ENCODE measurements at places on chromosomes 7 and 10.
A peak's percentile ranks its signal among the peaks of the same experiment; 100 is the strongest.

DNA sequence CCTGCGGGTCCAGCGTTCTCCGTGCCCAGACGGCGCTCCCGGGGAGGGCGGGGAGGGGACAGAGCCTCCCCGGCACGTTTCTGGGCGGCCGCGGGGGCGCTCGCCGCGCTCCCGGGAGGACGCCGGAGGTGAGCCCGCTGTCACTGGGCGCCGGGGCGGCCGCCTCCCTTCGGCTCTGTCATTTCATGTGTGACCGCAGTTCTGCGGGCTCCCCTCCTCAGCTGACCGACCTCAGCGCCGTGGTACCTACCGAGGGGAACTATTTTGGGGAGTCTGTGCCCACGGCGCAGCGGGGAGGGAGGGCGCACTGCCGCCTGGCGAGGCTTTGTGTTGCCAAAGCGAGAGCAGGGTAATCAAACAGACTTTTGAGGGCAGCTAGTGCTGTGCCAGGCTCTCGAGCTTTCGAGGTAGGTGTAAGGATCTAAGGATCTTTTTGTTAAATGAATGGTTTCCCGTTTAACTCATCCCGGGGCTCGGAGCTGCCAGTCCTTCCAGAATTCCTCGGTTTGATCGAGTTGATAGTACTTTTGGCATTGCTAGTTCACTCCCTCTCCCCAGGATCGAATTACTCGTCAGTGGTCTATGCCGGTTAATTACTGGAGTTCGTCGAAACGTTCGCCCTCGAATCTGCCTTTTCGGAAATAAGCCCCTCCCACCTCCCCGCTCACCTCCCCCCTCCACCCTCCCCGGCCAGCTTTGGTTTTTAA, 1.9 kb downstream of the ARID5B start:
- peak; percentile 83 for DNase-seq

DNA sequence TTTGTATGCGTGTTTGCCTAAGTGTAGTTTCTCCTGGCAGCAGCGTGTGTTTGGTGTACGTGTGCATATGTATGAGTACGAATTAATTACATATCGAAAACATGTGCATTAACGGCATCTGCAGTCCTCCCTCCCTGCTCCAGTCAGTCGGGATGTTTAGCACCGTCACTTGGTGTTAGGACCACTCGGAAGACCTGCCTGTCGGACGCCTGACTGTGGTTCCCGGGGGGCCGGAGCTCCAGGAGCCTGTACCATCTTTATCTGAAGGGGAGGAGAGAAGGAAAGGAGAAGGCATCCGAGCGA, 1.1 kb upstream of the CNTNAP2 start:
- DNase-seq = no peak

DNA sequence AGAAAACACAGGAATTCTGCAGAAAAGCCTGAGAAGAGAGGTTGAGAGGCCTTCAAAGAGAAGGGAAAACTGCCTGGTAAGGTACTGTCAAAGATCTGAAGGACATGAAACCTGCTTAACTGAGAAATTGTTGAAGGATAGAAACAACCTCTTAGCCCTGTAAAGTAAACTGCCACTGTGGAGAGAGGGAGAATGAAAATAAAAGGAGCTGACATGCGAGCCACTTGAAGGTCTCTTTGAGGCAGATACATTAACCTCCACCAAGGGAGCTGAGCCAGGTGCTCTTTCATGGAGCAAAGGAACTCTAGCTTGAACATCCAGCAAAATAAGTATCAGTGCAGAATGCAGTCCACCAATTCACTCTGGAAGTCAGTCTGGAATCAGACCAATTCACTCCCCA, 108.8 kb upstream of the FEZF1 start:
- DNase-seq = no peak

DNA sequence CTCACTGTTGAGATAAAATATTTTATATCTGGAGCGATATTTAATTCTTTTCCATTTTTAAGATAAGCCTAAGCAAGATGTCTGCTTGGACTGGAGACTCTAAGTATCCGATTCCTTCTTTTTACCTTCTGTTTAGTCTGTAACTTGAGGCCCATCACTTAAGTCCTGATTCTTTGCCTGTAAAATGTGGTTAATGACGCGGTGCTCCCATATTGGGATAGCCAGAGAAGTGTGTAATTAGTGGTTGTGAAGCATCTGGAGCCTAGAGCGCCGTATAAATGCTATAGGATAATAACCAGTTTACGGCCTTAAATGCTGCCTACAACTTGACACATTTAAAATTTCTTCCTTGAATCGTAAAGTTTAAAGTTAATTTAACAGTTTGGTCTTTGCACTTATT, 132.9 kb downstream of the CHN2 start:
- no peak for DNase-seq

- DNase-seq = no peak
Measured at GRCh38 chr10:58465629-58466028, 47.0 kb upstream of the BICC1 start.

DNA sequence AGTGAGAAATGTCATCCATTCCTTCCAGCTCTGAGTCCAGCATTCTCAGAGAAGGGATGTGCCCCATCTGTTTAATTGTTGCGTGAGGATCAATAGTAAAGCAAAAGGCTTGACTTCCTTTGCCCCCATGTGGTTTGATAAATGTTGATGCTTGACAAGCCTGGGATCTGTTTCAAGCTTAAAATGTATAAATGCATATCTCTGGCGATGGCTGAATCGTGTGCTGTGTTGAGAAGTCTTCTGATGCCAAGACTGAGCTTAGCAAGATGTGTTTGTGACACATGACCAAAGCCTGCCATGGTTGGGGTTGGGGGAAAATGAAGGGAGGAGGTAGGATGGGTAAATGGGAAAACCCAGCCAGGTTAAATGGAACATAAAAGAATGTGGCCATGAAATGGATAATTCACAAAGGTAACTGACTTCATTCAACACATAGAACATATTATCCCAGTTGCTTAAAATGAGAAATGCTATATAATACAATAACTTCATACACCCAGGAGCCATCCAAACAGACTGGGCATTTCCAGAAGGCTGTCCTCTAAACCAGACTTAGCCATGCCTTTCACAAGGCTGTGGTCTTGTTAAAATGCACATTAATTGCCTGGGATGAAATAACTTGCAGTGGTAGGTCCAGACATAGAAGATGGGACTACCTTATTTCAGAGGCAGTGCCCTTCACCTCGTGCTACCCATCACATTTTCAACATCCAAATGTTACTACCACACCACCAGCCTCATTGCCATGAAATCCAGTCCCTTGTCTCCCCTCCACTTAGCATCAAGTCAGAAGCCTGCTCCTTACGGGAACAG, 147.3 kb upstream of the PDE1C start:
- DNase-seq = no peak

- DNase-seq = peak; percentile 68
Measured at GRCh38 chr7:93036807-93037206, 81.0 kb downstream of the SAMD9 start.

- no peak for DNase-seq
Measured at GRCh38 chr7:47216439-47216838, 365.5 kb downstream of the TNS3 start.

DNA sequence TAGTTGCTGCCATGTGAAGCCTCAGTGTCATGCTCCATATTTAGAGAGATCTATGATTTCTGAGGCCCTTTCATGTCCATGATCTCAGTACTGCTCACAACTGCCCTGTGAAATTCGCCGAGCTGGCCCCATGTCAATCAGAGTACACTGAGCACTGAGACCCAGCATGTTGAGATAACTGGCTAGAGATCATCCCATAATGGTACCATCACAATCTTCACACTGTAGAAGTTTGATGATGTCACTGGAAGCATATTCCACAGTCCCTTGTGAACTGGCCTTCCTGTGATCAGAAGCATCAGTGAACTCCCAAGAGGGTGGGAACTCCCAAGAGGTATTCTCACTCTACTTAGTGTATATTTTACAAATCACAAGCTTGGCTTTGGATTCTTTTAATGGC, 116.0 kb downstream of the EGFR start:
- DNase-seq = no peak

GRCh38 chr7:150379441-150380379, 580 bp downstream of the ZNF775 start:
- peak; percentile 54 for DNase-seq

- DNase-seq = no peak
Measured at GRCh38 chr10:126511917-126512479, 123.7 kb upstream of the ADAM12 start.

DNA sequence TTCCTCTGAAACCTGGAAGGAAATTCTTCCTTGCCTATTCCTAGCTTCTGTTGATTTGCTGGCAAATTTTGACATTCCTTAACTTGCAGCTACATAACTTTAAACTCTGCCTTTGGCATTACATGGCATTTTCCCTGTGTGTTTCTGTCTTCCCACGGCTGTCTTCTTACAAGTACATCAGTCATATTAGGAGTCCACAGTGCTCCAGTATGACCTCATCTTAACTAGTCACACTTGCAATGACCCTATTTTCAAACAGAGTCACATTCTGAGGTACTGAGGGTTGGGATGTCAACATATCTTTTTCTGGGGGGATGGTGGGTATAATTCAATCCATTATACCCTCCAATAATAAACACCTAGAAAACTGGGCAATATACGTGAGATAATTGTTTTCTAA, 37.4 kb upstream of the EPHB6 start:
- DNase-seq = no peak

DNA sequence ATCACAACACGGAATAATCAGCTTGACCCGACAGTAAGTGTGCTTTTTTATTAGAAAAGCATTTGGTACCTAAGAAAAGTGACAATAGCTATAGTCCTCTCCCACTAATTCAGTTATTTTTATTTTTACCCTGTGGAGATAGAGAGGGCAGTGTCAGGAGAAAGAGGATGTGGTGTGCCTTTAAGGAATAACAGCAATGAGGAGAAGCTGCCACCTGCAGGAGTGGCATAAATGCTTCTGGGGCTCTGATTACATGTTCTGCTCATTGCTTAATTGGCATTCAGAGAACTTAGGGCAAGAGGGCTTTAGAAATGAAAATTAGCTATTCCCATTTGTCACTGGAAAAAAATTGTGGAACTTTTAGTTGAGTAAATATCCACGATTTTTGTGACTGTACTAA, 60.1 kb downstream of the DENND11 start:
- no peak for DNase-seq

DNA sequence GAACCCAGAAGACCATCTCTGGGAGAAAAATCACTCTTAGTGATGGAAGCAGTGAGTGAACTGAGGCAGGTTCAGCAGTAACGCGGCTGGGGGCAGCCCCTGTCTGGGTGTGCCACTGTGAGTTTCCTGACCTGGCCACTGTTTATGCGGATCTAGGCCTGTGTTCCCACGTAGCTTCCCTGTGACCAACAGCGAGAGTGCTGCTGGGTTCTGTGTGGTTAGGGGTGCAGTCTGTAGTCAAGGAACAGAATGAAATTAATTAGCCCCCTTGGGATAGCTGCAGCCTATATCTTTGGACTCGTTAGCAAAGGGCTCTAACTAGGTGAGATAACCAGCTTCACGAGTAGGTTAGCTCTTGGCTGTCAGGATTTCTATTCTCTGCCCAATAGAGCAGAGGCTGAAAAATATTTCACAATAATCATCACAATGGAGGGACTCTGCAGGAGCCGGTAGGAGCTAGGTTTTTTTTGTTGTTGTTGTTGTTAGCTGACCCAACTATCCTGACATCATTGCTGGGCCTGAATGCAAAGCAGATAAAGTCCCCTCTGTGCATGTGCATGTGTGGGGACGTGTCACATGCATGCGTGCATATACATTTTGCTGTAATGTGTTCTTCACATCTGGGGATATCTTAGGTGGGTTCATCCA, 164.9 kb downstream of the TMEM178B start:
- no peak for DNase-seq
